HT1080 (cell line): ENCODE measurements at places on chromosomes 2 and 18. TPM values are rescaled to one million over a fixed set of nuclear protein-coding genes. Genes with fewer than 3 reads are reported as not detected.

DNA sequence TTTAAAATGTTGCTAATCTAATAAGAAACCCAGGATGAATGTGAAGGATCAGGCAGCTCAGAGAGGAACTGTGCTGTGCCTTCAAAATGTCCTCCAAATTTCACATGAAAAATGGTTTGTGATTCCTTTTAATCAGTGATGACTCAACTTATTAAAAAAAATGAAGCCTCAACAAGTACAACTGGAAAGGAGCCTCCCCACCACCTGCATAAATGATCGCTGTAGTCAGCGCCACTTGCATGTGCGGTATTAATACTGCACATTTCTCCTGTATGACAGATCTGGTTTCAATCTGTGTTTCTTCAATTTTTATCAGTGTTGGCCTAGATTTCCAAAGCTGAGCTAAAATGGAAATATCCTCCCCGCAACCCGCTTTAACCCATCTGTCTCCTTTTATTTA is 115.0 kb upstream of the TMEM200C start:
- DNase-seq: no peak

DNA sequence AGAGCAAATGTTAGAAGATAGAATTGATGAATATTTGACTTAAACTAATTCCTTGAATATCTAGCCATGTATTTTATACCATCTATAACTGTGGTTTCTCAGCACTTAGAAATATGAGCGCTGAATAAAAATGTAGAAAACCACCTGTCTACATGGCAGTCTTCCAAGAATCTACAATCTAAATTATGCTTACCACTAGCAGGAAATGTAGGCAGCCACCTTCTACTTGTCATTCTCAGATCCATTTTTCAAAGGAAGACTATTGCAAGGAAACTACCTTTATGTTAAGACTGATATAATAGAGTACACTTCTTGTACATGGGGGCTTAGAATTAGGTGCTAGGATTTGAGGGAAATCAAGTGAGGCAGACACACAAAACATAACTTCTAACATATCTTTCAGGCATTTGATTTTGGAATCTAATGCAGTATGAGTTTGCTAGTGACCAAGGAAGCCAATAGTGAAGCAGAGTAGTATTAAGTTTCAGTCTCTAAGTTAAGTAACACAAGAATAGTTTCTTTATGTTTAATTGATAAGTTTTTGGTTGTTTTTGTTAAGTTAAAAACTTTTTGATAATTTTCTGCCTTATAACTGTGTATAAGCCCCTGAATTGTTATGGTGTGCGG is 175.9 kb upstream of the ITGA4 start:
- DNase-seq: no peak

MREG gene
- total RNA-seq: 17.6 and 19.8 TPM in 2 replicates

EPB41L3 gene
- total RNA-seq: 191 and 198 TPM in 2 replicates
